ENCODE measurements at places on chromosomes 6 and 20.

DNA sequence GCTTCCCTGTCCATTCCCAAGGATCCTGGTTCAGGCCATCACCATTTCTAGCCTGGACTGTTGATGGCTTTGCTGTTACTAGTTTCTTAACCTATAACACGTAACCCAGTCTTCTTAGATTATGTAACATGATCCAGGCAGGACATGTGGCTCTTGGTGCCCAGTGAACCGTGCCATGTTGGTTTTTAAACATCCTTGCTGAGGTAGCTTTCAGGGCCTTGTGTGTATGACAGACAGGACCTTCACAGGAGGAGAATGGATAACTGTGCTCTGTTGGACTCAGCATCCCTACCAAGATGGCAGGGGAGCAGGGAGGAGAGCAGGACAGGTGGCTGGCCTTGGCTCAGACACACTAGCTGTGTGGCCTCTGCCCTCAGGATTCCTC is 46.8 kb downstream of the PANK2 start:
- DNase-seq, result no peak

DNA sequence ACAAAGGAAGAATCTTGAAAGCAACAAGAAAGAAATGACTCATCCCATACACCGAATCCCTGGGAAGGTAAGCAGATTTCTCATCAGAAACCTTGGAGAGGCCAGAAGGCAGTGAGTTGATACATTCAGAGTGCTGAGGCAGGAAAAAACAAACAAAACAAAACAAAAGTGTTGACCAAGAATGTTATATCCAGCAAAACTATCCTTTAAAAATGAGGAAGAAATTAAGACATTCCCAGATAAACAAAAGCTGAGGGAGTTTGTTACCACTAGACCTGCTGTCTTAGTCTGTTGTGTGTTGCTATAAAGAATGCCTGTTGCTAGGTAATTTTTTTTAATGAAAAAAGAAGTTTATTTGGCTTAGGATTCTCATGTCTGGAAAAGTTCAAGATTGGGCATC is 33.7 kb upstream of the PPP1R3G start:
- no peak for DNase-seq

GRCh38 chr6:124960757-124961463 is 1.3 kb upstream of the RNF217 start:
- no peak for DNase-seq

DNA sequence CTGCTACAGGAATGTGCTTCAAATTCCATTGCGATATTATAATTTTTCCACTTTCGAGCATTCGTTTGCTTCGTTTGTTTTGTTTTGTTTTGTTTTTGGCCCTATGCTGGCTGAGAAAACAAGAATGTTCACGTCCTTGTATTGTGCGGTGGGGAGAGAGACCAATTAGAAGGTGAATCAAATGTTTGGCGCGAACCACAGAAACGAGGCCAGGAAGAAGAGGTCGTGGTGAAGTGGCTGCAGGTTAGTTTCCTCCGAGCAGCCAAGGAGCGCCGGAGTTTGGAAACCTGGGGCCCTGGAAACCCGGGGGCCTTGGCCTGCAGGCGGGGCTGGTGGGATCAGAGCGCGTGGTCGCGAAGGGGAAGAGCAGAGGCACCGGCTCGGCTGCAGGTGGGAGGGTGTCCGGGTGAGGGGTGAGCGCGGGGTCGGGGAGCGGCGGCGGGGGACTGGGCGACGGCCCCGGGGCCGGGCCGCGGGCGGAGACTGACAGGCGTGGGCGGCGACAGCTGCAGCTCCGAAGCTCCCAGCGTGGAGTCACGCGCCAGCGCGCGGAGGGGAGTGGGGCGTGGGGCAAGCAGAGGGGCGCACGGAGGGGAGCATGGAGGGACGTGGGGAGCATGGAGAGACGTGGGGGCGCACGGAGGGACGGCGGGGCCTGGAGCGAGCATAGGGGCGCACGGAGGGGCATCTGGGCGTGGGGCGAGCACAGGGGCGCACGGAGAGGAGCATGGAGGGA is 141.5 kb upstream of the PDE10A start:
- no peak for DNase-seq

DNA sequence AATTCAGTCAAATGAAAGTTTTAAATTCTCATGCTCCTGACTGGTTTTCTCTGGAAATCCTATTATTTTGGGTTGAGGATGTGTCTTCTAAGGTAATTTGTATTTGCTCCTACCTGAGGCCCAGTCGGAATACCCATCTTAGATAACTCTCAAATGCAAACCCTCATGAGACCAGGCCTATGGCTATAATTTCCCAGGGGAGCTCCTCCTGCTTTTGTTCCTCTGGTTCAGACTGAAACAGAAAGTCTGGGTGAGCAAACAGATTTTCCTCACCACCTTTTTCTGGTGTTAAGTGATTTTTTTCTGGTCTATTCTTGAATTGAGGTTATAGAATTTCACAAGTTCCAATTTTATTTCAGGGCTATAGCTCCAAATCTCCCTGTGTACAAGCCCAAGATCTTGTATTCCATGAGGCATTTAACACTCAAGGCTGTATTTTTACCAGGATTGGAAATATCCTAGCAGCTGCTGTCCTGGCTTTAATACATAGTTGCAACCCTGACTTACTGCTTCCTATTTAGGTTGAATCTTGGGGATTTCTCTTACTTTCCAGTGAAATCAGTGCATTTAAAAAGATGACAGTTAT is 169.1 kb upstream of the PTCHD4 start:
- DNase-seq, result no peak

DNA sequence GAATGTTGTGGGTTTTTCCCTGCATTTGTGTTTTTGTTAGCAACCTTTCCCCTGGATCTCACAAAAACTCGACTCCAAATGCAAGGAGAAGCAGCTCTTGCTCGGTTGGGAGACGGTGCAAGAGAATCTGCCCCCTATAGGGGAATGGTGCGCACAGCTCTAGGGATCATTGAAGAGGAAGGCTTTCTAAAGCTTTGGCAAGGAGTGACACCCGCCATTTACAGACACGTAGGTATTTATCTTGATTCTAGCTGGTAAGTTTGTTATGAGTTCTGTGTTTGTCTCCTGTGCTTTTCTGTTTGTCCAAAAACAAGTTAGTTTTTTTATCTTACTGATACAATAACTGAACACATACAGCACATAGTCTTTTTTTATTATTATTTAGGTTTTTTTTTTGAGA is 3.0 kb downstream of the SLC25A27 start:
- DNase-seq, result no peak

- DNase-seq, result no peak
Observed at GRCh38 chr6:30364591-30364990, 19.6 kb downstream of the RPP21 start.

- no peak for DNase-seq
Observed at GRCh38 chr6:107443608-107444267, 15.6 kb downstream of the PDSS2 start.

GRCh38 chr6:37049758-37050044 is 44.2 kb downstream of the FGD2 start:
- no peak for DNase-seq

GRCh38 chr6:85143676-85144075 is 306.2 kb upstream of the NT5E start:
- no peak for DNase-seq

- DNase-seq, result no peak
Observed at GRCh38 chr6:33192105-33192646, at the start of gene COL11A2. Gene COL11A2 (minus strand): TSS chr6:33192467. CDS start chr6:33192240, 227 bp downstream.

DNA sequence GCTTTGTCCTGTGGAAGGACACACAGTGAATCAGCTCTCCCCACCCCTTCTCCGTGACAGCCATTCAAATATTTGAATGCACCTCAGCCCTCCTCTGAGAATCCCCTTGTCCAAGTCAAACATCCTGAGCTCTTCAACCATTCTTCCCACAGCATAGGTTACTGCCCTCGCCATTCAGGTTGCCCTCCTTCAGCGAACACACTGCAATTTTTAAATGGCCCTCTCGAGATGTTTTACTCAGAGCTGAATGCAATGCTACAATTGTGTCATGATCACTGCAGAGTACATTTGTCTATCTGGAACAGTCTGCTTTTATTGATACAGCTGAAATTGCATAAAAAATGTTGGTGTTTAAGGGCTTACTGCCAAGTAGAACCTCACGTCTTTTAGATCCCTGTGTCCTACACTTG is 48.9 kb downstream of the SLC2A12 start:
- DNase-seq, result no peak

DNA sequence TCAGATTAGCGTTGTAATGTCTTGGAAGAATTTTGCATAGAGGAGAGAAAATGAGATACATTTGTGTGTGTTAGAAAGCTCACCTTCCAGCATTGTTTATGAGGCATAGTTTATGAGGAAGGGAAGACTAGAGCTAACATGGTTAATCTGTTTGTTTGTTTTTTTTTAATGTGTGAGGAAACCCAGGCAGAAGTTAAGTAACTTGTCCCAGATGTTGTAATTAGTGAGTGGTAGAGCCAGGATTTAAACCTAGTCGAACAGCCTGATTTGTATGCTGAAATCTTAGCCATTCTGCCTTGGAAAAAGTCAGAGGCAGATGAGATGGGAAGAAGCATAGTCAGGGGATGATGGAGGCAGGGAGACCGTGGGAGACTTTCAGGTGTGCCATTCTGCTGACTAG is 29.1 kb downstream of the NDUFAF5 start:
- DNase-seq, result no peak

- no peak for DNase-seq
Observed at GRCh38 chr20:32447136-32448027, 89.3 kb downstream of the ASXL1 start.

DNA sequence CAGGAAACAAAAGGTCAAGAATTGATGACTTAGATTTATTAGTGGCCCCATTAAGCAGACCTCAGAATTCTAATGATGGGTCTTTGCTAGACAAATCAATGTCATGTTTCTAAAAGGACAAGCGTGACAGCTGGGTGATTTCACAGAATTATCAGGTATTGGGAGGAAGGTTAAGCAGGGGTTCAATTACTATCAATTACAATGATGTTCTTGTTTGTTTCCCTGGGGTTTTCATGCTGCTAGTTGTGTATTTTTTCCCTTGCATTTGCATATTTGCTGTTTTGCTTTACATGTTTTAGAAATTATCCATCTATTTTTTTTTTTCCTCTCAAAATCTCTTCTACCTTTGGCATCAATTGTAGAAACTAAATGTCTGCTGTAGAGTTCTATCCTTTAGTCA is 27.9 kb downstream of the GNAS start:
- DNase-seq, result no peak

DNA sequence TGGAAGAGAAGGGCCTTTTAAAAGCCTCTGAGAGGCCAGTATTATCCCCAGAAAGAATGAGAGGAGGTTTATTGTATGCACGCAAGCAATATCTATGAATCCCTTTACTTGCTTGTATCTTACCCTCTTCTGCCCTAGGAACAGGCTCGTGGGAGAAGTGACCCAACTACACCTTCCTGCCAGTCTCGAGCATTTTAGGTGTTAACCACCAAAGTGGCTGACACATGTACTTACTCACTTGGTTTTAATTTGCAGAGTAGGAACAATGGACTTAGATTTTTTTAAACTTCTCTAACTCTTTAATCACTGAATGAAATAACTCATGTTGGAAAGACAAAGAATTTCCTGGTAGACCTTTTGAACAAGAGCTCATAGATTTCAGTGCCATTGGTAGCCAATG is 296.9 kb downstream of the PLCB1 start:
- DNase-seq, result peak; percentile 1

GRCh38 chr20:50744143-50744792 is 12.9 kb downstream of the PARD6B start:
- no peak for DNase-seq

DNA sequence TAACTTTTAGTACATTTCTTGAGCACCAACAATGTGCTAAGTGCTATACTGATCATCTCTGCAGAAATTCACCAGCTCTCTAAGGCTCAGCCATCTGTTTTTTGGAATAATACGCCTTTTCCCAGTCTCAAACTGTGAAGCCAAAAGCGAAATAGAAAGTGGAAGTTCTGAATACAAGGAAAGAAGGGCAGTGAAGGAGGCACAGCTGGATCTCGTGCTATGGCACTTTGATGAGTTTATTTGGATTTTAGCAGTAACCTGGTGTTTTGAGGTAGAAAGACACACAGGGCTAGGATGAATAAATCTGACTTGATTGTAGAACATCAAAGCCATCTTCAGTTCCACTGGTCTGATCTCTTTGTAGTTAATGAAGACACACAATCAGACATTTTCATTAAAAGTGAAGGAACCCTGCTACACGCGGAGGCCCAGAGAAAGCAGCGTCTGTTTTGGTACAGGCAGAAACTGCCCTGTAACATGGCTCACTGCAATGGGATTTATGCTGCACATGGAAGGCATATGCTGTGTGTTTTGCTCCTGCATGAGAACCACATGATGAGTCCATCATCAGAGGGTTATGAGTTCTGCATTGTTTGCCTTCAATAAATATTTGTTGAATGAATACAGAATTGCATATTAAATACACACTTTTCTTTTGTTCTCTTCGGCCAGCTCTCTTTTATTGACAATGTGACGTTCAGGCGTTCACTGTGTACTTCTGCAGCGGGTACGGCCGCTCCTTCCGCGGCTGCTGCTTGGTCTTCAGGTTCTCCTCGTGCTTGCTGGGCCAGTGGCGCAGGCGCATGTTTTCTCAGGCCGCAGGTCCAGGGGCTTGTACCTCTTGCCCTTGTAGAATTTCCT is 100.9 kb downstream of the PREP start:
- DNase-seq, result no peak

GRCh38 chr20:52060794-52061714 is 130.5 kb downstream of the ZFP64 start:
- DNase-seq, result no peak

DNA sequence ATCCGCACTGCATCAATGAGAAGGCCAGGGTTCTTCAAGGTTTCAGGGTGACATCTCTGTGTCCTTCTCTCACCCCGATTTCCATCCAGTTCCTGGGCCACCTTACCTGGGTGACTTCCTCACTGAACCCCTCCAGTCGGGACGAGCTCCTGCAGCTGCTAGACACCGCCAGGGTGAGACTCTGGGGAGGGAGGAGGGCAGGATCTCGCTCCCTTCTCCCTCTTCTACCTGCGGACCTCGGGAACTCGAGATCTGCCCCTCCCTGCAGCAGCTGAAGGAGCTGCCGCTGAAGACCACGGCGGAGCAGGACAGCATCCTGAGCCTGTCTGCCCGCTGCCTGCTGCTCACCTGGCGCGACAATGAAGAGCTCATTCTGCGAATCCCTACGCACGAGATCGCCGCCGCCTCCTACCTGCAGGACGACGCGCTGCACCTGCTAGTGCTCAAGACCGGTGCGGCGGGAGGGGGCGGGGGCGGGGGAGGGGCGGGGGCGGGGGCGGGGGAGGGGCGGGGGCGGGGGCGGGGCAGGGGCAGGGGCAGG is 7.5 kb downstream of the CCM2L start:
- DNase-seq, result no peak

GRCh38 chr20:45347936-45348778 is at the start of gene SDC4:
Gene SDC4 (minus strand): TSS chr20:45348424. CDS start chr20:45348384, 40 bp downstream.
- peak; percentile 34 for DNase-seq
